Cortex of kidney (tissue), 1 donor: ENCODE measurements at places on chromosomes 5 and 9.

GRCh38 chr5:129148-129547, 37.2 kb downstream of the PLEKHG4B start:
- no peak for DNase-seq

GRCh38 chr5:156329171-156329611, 2.2 kb downstream of the SGCD start:
- no peak for DNase-seq

- DNase-seq = no peak
Measured at GRCh38 chr5:74608736-74609601, 31.6 kb downstream of the ENC1 start.

DNA sequence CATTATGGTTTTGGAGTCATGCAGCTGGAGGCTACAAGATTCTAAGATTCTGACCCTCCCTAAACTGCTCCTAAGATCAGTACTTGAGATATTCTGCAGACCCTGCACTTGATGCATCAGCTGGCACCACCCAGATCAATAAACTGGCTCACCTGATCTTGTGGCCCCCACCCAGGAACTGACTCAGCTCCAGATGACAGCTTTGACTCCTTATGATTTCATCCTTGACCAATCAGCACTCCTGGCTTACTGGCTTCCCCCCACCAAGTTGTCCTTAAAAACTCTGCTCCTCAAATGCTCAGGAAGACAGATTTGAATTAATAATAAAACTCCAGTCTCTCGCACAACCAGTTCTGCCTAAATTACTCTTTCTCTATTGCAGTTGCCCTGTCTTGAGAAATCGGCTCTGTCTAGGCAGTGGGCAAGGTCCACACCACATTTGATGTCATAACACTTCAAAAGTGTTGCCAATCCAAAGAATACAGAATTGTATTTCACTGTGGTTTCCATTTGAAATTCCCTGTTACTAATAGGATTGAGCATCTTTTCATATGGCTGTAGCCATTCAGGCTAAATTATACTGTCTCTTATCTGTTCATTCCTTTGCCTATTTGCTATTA, 14.8 kb upstream of the SLC30A5 start:
- no peak for DNase-seq

DNA sequence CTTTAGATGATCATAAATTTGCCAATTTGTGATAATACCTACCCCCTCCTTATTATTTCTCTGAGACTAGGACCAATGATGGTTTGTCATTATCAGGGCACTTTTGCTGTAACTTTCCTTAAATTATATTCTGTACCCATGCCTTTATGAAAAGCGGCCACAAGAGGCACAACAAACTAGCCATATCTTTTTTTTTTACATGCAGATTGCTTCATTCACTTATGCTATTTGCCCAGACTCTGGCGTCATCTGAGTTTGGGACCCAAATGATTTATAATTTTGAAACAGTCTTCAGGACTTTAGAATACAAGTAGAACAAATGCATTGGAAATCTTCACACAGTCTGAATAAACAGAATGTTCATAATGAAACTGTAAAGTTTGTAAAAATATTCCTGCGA, 408.1 kb downstream of the MAT2B start:
- no peak for DNase-seq

GRCh38 chr5:151214614-151215545, 9.0 kb downstream of the CCDC69 start:
- no peak for DNase-seq

DNA sequence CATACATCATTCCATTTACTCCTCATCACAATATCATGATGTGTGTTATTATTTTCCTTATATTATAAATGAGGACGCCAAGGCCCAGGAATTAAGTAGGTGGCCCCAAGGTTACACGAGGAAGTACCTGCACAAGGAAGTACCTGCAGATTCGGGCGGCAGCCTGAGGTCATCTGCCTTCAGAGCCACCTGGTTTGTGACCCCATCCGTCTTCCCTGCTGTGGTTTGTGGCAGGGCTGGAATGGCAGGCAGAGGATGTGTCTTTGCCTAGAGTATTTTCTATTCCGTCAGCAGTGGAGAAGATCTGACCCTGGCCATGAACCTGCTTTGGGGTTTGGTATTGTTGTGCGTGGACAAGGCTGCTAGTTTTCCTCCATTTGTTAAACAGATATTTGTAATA, 59.7 kb downstream of the PDZD2 start:
- DNase-seq = no peak
